HuH-7.5 (cell line): ENCODE measurements at places on chromosomes 2 and 18.

DNA sequence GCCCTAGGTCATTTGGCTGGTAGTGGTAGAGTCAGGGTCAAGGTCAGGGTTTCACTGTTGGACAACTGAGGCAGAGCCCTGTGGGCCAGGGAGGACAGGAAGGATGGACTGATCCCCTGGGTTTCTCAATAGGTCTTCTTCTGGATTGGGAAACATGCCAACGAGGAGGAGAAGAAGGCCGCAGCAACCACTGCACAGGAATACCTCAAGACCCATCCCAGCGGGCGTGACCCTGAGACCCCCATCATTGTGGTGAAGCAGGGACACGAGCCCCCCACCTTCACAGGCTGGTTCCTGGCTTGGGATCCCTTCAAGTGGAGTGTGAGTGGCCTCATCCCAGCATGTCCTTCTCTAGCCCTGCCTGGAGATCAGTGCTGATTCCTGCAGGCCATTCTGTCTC is 18.1 kb downstream of the VIL1 start:
- no peak for DNase-seq

DNA sequence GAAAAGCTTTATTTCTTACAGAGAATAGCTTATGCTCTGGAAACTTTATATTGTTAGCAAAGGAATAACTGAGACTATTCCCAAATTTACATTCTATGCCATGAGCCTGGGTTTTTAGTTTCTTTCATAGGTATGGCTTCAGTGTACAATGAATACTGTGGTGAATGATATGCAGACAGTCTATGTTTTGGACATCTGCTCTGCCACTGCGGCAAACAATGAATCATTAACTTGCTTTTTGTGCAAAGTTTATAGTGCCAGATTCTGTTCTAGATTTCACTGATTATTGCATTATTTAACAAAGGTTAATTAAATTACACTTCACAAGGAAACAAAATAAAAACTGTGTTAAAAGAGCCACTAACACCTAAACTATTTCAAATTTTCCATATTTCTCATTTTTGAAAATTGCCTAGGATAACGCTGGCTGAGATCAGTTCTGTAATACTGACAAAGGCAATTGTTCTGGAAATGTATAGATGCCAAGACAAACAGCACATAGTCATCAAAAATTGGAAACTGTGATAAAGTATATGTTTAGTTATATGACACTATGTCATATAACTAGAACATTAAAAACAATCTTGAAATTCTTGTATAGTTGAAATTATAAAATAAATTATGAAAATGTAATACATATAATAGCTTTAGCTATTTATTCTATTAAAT is 74.7 kb downstream of the ITSN2 start:
- no peak for DNase-seq

GRCh38 chr2:202566286-202566685 is 68.5 kb upstream of the FAM117B start:
- no peak for DNase-seq

GRCh38 chr2:69989009-69989408 is 27.6 kb upstream of the ASPRV1 start:
- no peak for DNase-seq

DNA sequence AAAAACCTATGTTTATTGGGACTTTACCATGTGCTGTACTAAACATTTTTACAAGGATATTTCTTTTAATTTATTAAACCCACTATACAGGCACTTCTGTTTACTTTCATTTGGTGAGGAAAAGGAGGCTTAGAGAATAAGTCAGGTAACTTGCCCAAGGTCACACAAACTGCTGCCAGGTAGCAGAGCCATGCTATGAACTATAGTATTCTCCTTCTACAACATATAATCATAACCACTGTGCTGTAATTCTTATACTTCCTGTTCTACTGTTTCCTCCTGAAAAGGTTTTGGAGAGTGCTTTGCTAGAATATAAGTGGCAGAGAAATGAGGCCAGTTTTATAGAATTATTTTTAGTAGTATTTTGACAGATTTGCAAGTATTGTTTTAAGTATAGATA is 29.5 kb downstream of the SLC39A10 start:
- DNase-seq: no peak

GRCh38 chr2:121093692-121094091 is 191.3 kb downstream of the TFCP2L1 start:
- no peak for DNase-seq
